Cerebellar cortex (tissue), 1 donor: ENCODE measurements at places on chromosomes 13 and 19.

- no peak for DNase-seq
These were observed 713.6 kb upstream of the MIR17HG start for GRCh38 chr13:90633849-90634248.

DNA sequence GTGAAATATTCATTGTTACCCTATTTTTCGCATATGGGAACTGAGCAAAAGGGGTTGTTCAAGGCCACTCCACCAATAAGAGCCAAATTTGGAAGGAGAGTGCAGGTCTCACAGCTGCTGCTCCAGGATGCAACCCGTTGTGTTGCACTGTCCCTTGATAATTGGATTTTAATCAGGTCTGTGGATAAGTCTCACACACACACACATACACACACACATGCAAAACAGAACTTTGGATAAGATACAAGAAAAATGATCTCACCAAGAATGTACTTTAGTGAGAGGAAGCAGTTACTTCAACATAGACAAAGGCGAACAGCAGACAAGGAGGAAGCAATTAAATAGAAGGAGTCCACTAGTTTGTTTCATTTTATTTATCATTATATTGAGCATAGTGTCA lies 127.3 kb upstream of the EDNRB start:
- no peak for DNase-seq

GRCh38 chr19:48553676-48554384 lies 1.9 kb downstream of the SULT2B1 start:
- no peak for DNase-seq

DNA sequence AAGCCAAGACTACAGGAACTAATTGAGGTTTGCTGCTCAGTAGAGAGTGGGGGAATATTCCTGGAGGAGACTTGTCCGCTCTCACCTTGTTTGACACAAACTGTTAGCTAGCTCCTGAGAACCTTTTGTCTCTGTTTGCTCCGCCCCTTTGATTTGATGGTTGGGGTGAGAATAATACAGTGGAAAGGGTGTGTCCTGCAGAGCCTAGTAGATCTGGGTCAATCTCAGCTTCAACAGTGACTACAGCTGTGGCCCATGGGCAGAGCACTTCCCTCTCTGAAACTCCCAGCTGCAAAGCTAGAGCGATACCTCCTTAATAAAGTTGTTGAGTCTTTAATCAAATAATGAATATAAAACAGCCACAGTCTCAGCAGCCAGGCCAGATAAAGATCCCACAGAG lies 576.7 kb downstream of the DIAPH3 start:
- DNase-seq = no peak

DNA sequence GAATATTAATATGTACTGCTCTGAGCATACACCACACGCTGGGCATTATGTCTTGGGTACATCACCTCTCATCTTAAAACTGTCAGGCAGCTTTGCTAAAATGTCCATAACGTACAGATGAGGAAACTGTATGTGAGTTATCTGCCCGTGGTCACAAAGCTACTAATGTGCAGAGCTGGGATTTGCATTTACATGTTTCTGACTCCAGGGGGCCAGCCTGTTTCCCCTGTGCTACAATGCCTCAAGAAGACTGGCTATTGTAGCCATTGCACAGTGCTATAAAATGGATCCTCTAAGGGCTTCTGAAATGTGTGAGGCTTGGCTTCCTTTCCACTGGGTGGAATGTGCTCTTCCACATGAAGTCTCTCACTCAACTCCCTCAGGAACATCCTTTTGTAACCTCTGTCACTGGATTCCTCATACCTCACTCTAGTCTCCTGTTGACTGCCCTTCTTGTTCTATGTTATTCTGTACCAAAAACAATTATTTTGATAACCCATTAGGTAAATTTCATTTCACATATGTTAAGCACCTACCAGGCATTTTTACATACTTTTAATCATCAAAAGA lies 95.6 kb upstream of the HTR2A start:
- no peak for DNase-seq

DNA sequence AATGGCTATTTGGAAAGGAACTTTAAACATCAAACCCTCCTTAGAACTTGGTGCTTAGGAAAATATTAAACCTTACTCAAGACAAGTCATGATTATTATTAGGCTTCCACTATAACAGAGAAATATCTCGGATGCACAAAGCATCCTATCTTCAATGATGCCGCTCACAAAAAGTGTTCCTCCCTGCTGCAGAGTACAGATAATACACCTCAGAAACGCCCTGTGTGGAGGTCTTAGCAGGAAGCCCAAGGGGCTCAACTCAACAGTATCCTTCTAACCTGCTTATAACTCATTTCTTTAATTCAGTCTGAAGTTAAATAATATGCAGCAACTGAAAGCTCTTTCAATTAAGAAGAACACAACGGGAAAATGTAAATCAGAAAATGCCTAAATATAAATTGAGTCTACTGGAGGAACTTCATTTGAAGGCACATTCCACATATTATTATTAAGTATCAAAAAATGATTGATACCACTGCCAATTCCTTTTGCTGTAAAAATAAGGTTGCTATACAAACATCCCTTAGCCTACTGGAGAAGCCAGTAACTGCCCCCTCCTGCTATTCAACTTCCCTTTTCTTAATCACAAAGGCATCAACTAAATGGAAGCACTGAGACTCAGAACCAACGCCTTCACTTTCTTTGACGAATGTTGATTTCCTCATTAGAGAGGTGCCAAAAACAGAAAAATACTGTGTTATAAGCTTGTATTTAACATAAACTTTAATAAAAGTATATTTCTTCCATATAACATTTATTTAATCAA lies 12.0 kb downstream of the ELF1 start:
- DNase-seq = no peak

GRCh38 chr19:33508941-33509614 lies 12.5 kb downstream of the PEPD start:
- DNase-seq = no peak

DNA sequence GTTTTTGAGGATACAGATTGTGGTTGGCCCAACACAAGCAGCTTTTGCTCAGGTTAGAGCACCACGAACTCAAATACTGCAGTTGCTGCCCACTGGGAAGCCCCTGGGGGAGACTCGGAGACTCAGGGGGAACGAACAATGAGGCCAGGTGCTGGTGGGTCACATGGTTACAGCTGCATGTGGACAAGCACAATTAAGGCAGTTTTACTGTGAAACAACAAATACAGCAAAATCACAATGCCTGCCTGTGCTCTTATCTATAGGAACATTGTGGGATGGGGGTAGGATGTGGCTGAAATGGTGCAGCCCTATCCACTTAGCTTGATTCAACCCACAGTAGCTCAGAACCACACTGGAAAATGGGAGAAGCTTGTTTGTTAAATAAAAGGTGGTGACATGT lies 119.7 kb upstream of the SPATA13 start:
- DNase-seq = no peak

DNA sequence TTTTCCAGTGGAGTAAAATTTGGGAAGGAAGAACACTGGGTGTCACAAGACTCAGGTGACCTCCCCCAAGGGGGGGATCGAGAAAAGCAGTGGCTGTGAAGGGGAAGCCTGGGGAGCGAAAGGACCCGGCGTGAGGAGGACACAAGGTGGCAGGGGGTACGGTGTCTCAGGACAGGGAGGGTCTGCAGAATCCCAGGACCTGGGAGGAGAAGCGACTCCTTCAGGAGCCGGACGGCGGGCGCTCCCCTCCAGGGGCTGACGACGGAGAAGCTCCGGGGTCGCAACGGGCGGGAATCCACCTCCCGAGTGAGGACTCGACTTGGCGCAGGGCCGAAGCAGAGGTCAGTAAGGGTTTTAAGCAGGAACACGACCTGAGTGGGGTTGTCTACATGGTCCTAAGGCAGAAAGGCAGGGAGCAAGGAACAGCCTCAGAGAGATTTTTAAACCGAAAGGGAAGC lies 529 bp downstream of the ZNF836 start:
- DNase-seq = no peak

GRCh38 chr19:2984215-2984528 lies 6.8 kb downstream of the TLE6 start:
- DNase-seq = no peak

GRCh38 chr13:33275916-33276315 lies 9.6 kb downstream of the STARD13 start:
- no peak for DNase-seq

- DNase-seq = no peak
These were observed 542.1 kb downstream of the SLITRK1 start for GRCh38 chr13:83340170-83340569.

DNA sequence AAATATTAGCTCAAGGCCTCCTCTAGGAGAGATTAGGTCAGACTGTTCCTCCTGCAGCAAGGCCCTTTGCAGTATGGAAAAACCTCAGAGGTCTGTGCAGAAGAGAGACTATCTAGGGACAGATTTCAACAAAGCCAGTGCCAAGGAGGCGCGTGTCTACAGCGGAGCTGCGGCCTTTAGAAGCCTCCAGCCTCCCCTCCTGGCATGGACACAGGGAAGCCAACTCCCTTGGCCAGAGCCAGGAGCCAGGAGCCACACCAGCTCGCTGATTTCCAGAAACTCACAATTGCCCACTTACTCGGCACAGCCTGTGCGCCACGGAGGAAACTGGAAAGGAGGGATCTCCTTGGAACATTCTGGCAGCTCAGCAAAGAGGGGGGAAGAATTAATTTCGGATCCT lies 63.4 kb downstream of the INSR start:
- DNase-seq = peak; percentile 53

DNA sequence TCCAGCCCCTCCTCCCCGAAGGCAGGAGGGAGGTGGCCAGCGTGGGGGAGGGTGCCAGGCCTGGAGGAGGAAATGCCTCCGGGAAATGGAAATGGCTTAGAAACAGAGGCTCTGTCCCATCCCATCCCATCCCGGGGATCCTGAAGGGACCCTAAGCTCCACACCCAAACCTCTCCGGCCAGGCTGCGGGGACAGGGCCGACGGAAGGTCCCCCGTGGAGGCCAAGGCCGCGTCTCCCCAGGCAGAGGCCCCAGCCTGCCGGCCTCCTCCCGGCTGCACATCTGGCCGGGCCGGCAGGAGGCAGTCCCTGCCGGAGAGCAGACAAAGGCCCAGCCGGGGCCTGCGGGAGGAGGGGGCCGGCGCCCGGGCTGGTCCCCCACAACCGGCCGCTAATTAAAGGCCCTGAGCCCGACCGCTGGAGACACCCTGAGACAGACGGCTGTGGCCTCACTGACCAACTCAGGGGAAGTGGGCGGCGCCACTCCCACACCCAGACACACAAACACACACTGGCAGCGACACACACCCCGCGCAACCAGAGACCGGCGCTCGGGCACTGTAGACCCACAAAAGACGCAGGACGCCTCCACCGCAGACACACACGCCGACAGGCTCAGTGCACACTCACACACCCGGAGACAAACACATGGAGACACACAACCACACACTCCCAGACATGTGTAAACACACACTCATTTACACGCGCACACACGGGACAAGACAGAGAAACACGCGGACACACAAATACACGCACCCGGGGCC lies 1.1 kb downstream of the ADAMTS10 start:
- DNase-seq = peak; percentile 41

DNA sequence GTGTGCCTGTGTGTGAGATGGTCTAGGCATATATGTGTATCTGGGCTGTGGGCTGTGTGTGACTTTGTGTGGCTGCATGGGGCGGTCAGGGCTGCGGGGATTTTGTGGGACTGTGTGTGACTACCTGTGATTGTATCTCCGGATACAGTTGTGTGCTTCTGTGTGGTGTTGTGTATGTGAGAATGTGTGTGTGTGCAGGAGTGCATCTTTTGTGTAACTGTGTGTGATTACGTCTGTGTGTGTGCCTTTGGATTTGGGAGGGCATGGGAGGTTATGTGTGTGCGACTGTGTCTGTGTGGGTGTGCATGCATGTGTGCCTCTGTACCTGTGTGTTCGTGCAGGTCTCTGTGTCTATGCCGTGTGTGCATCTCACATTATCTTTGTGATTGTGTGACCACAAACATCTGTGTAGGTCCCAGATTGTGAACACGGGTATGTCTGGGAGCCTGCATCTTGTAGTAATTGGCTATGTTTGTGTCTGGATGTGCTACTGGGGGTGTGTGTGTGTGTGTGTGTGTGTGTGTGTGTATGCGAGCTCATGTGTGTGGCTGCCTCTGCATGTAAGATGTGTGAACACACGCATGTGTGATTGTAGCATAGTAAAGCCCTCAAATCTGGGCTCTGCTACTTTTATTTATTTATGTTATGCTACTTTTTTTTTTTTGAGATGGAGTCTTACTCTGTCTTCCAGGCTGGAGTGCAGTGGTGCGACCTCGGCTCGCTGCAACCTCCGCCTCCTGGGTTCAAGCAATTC lies 7.6 kb downstream of the EHD2 start:
- no peak for DNase-seq

DNA sequence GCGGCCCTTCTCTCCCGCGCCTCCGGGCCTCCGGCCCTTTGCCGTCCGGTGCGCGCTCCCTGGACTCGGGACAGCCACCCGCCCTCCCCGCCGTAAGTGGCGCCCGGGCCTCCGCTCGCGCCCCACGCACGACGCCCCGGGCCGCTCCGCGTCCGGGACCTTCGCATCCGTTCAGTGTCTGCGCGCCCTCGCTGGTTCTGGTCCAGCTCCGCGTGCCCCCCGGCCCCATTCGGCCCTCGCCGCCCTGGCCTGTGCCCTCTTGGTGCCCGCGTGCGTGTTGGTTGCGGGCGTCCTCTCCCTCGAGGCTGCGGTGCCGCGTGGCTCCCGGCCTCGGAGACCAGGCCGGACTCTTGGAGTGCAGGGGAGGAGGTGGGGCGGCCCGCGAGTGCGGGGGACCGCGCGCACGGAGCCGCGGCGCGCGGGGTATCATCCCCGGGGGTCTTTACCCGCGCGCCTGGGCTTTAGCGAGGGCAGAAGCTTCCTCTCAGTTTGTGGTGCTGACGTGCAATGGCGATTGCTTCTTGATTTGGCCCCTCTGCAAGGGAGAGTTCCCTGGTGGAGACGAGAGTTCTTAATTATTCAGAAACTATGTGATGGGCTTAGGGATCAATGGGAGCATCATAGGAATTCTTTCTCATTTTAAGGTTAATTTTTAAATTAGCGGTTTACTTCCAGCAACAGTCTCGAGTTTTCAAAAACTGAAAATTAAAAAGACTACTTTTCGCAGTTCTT lies 757 bp downstream of the WASF3 start:
- DNase-seq = no peak

- no peak for DNase-seq
These were observed 20.5 kb upstream of the LATS2 start for GRCh38 chr13:21081926-21082325.

DNA sequence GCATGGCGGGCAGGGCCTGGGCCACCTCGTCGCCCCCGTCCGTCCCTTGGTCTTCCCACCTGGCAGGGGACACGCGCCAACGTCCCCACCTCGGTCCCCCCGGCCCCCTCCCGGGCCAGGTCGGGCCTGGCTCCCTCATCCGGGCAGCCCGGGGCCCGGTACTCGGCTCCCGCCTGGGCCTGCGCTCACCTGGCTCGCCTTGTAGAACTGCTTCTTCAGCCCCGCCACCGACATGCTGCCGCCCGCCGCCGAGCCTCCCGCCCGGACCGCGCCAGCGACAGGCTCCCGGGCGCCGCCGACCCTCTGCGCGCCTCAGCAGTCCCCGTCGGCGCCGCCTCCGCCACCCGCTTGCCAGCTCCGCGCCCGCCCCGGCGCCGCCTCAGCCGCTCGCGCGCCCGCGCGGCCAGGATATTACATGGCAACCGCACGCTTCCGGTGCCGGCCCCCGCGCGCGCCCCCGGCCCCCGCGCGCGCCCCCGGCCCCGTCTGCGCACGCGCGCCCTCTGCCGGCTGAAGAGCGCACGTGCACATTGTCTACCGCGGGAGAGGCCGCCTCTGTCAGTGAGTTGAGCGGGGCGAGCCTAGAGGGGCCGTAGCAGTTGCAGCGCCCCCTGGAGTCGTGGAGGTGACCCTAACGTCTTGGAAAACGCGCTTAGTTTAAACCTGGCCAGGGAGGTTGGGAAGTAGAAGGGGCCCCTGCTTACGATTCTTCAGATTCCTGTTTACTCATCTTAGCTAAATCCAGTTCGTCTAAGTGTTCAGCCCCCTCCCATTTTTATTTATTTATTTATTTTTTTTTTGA lies at the start of gene SH3GL1:
Gene SH3GL1 (minus strand): TSS at position 413 of the 802 bp plus-strand sequence. CDS start 179 bp downstream, at position 234.
- DNase-seq = peak; percentile 94
